Hypothalamus (tissue), 51 donors: ENCODE measurements at places on chromosomes 3 and 15.

DNA sequence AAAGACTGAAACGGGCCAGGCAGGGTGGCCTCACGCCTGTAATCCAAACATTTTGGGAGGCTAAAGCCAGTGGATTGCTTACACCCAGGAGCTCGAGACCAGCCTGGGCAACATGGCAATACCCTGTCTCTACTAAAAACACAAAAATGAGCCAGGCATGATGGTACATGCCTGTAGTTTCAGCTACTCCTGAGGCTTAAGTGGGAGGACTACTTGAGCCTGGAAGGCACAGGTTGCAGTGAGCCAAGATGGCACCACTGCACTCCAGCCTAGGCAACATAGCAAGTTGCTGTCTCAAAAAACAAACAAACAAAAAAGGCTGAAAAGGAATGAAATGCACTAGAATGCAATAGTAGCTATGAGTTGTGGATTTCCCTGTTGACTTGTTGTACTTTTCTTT, 94.7 kb downstream of the STAG1 start:
- DNase-seq = no peak

DNA sequence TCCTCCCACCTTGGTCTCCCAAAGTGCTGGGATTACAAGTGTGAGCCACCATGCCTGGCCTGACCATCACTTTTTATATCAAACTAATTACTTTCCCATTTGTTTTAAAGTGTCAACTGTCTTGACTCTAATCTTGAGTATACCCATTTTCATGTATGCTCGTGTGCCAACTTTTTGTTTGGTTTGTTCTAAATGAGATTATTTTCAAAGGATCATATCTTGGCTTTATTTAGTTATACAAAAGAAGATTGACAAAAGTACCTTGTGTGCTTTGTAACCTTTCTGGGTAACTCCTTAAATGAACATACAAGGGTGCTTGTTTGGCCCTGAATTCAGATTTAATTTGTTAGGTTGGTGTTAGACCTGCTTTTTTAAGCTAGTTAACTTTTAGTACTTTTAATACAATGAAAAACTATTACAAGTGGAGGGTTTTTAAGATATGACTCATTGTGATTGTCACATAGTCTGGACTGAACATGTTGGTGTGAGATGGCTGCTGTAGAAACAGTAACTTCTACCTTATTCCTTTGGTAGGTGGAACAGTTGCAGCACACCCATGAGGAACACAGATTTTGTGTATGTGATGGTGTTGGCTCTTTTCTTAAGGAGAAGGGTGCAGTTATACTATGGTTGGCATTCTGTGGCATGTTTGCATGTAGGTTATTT, 10.7 kb downstream of the KIF23 start:
- no peak for DNase-seq

DNA sequence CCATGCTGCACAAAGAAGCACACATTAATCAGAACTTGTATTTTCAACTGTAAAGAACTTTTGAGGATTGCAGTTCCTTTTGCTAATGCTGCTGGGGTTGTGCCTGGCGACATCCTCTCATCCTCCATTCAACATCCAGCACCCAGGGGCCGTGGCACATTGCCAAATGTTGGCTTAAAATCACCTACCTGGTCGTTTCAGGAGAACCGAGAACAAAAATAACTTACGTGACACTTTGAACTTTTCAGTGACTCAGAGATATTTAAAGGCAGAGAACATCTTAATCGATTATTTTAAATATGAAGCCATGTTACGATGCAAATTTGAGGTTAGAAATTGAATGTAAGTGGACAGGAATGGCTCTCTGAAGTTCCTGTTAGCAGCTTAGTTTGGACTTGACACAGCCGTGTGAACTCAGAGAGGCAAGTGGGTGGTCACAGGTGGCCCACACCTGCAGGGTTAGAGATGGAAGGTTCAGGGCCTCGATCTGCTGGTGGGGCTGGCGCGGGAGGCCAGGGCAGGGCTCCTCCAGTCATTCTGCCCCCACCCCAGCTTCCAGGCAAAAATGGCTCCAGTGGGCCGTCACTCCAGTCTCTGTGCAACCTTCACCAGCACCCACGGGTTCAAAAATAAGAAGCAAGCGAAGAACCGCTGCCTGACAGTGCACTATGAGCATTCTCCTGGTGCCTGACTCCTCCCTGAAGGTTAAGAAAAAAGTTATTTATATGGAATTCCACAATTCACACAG, 12.2 kb downstream of the LRRK1 start:
- DNase-seq = no peak

DNA sequence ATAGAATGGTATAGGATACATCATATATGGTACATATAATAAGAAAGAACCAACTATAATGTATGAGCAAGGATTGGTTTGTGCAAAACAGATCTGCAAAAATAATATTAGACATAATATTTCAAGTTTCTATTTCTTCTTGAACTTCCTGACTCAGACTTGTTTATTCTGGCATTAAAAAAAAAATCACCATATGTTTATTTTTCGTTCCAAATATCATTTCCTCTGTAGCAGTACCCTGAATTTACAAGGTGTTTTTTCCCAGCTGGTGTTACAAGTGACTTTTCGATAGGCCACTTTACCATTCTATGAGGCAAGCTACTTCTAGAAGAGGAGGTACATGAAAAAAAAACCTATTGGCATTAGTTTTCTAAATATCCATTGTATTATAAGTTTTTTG, 785.0 kb downstream of the PDCD6IP start:
- DNase-seq = no peak

DNA sequence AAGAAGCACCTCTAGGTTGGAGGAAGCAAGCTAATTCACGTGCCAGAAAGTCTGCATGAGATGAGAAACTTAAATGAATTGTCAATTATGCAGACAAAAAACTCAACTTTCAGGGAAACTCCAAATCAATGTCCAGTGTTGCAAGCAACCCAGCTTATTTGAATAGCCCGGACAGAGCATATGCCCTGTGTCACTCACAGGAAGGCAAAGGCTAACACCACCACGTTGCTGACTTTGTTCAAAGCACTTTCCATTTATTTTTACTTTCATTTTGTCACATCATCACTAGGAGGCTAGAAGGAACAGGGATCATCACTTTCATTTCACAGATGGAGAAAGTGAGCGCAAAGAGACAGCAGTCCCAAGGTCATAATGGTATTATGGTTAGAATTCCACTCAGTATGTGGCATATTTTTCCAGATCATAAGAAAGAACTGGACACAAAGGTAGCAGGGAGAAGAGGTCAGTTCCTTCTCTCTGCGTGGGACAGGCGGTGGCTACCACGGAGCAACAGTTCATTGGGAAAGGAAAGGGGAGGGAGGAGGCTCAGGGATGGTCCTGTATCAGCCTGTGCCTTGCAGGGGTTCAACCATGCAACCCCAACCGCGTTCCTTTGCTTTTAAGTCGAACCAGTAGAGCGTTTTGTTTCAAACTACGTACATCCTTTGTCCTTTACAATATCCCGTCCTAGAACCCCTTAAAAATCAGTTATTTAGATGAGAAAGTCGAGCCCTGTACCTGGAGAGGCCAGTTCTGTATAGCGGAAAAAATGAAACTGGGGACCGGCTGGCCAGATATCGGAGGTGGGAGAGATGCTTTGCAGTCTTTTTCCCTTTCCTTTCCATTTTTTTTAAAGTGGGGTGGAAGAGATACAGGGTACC, 1.1 kb downstream of the HEG1 start:
- DNase-seq = peak; percentile 28

DNA sequence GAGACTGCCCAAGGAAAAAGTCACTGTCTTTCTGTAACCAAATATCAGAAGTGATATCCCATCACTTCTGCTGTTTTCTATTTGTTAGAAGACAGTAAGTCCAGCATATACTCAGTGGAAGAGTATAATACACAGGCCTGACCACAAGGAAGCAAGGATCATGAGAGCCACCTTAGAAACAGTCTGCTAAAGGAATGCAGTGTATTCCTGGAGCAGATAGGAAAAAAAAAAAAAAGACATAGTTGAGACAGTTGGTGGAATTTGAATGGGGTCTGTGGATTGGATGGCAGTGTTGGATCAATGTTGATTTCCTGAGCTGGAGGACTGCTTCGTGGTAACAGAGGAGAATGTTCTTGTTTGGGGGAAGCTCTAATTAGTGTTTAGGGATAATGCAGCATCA, 26.5 kb upstream of the FBXL2 start:
- no peak for DNase-seq

DNA sequence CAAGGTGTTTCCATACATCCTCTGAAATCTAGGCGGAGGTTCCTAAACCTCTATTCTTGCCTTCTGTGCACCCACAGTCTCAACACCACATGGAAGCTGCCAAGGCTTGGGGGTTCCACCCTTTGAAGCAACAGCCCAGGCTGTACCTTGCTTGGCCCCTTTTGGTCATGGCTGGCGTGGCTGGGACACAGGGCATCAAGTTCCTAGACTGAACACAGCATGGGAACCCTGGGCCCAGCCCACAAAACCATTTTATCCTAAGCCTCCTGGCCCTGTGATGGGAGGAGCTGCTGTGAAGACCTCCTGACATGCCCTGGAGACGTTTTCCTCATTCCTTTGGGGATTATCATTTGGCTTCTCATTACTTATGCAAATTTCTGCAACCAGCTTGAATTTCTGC, 739.0 kb upstream of the NECTIN3 start:
- DNase-seq = no peak

- DNase-seq = peak; percentile 34
Observed at GRCh38 chr15:33309602-33310276, 1.0 kb upstream of the RYR3 start.

DNA sequence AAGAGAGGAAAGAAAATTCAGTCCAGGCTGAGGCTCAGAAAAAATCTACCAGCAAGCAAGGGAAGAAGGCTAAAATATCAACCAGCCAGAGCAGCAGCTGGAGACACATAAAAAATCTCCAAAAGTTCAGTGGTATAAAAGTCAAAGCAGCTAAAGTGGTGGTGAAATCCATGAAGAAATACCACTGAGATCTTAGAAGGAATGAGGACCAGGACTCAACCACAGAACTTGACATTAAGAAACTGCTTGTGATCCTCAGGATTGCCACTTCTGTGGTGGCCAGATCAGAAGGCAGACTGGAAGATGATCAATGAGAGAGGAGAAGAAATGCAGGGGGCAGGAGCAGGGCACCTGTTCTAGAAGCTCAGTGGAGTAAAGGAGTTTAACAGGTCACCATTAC, 22.5 kb downstream of the CNTN3 start:
- DNase-seq = no peak

DNA sequence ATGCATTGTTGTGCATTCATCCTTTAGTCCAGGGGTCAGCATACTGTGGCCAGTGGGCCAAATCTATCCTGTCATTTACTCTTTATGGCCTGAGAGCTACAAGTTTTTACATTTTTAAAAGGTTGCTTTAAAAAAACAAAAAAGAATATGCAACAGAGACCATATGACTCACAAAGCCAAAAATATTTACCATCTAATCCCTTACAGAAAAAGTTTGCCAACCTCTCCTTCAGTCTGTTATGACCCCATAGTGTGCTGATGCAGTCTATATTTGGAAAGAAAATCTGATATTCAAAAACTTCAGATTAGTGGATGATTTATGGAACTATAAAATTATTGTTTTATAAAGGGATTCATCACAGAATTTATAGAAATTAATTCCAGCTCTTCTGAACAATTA, 237.5 kb upstream of the IL12A start:
- no peak for DNase-seq

DNA sequence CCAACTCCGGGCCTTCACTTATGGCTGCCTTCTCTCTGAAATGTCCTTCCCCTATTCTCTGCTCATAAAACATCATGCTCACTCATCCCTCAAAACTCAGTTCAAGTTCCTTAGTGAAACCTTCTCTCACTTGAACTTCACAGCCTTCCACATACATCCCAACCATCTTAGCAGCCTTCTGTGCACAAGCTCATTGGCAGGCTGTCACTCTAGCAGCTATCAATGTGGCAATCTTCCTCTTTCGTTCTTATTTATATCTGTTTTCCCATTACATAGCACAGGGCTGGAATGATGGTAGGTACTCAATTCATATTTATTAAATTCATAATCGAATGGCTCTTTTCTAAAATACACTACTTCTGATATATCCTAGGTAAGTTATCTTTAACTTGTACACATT, 66.4 kb upstream of the MCTP2 start:
- DNase-seq = no peak
